ENCODE measurements at places on chromosomes 1 and 21.

- DNase-seq: no peak
These were observed 53.2 kb downstream of the CHML start for GRCh38 chr1:241586905-241587512.

- no peak for DNase-seq
These were observed 1.9 kb upstream of the S100A3 start for GRCh38 chr1:153550827-153551500.

- no peak for DNase-seq
These were observed 26.1 kb downstream of the PRKACB start for GRCh38 chr1:84170171-84170570.

DNA sequence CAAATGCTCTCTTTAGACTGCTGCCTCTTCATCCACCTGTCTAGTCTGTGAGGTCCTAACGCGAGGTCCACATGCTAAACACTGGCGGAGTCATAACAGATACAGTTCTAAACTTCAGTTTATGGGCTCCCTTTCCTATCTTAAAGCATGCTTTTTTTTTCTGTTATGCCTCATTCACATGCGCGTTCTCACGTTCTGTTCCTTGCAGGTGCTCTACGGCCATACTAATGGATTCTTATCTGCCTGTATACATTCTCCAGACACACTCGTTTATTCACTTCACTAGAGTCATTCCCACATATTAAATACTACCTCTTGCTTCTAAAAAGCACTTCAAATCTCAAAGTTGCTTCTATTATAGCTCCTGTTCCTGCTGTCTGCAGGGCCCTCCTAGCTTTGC lies 38.7 kb downstream of the PHC2 start:
- no peak for DNase-seq

GRCh38 chr1:67058761-67059160 lies 4.8 kb upstream of the SLC35D1 start:
- no peak for DNase-seq
